Bronchial epithelial cell (primary cell): ENCODE measurements at places on chromosomes 12 and 14. TPM values are rescaled to one million over a fixed set of nuclear protein-coding genes. Genes with fewer than 3 reads are reported as not detected.
A peak's percentile ranks its signal among the peaks of the same experiment; 100 is the strongest.

DNA sequence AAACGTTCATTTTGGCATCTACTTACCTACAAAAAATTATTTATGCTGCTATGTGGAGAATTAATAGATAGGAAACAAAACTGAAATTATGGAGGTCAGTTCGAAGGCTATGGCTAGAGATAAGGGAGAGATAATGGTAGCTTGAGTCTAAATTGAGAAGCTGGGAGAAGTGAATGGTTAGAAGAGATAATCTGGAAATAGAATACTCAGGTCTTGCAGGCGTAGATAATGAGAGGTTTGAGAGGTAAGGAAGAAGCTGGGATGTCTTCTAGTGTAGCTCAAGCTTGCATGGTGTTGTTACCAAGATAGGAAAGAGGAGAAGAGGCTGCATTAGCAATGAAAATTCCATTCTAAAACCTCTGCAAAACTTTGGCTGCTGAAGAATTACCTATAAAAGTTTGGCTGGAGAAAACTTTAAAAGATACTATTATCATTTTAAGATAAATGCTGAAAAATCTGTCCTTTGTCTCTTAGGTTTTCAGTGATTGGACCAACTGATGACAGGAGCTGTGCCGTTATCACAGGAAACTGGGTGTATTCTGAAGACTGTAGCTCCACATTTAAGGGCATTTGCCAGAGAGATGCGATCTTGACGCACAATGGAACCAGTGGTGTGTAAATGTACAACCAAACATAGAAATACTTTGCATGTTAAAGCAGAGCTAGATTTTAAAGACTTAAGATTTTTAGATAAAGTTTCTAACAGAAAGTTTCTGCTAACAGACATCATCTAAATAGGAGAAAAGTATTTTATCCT, 14.1 kb downstream of the KLRF2 start:
- no peak for DNase-seq

NFE2 gene
- not detected in 2 replicates for total RNA-seq

DNA sequence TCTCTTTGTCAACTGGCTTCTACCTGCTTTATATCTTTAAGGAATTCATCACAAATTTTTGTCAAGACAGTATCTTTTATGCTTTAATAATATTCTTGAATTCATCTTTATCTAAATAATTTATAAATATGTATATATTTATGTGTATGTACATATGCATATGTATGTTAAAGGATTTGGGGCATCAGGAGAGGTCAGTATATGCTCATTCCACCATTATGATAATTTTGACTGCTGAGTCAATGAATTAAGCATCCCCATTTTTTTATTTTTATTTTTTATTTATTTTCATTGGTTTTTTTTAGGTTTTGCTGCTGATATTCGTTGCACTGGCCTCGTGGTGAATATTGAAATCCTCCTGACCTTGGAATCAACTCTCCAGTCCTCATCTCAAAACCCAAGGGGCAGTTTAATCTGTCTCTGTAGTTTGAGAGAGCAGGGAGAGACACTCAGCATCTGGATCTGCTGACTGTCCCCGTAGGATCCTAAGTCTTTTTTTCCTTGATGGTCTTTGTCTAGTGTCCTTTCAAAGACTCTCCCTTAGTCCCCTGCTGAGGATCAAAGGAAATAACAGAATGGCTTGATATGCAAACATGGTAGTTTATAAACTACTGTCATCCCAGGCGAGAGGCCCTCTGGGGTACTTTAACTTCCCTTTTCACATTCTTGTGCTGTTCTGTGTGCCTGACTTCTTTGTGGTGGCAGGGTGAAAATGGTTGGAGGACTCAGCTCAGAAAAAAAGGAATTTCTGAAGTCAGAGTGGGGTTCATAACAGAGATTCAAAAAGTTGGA, 218.7 kb downstream of the DIO2 start:
- DNase-seq: no peak

GRCh38 chr14:69001375-69001774, 22.3 kb upstream of the ACTN1 start:
- no peak for DNase-seq

DNA sequence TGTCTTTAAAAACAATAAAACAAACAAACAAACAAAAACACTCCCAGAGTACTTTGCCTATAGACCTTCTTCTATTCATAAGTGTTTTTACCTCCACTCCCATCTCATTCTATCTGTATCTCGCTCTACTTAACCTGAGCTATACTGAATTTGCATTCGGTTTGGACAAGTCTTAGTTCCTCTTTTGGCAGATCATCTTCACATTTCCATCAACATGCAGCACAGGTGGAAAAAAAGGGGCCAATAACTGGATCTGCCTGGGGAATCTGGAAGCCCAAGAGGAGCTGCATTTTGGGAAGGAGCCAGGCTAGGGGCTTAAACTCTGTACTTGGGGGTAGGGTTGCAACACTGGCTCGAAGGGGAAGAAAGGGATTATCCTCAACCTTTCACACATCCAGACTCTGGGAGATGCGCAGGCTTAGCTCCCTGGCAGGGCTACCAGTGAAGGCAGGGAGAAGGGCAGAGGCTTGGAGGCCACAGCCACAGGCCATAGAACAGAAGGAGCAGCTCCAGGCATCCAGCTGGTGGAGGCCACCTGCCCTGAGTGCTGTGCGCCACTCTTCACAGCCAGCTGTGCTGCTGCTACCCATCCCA, 4.1 kb downstream of the NINJ2 start:
- no peak for DNase-seq

GRCh38 chr14:34376649-34377267, 85.3 kb downstream of the SPTSSA start:
- no peak for DNase-seq

- DNase-seq: peak; percentile 6
Observed at GRCh38 chr14:72061718-72062117, 129.5 kb downstream of the RGS6 start.

GRCh38 chr14:68409387-68409786, 383.5 kb downstream of the ZFP36L1 start:
- DNase-seq: no peak

DNA sequence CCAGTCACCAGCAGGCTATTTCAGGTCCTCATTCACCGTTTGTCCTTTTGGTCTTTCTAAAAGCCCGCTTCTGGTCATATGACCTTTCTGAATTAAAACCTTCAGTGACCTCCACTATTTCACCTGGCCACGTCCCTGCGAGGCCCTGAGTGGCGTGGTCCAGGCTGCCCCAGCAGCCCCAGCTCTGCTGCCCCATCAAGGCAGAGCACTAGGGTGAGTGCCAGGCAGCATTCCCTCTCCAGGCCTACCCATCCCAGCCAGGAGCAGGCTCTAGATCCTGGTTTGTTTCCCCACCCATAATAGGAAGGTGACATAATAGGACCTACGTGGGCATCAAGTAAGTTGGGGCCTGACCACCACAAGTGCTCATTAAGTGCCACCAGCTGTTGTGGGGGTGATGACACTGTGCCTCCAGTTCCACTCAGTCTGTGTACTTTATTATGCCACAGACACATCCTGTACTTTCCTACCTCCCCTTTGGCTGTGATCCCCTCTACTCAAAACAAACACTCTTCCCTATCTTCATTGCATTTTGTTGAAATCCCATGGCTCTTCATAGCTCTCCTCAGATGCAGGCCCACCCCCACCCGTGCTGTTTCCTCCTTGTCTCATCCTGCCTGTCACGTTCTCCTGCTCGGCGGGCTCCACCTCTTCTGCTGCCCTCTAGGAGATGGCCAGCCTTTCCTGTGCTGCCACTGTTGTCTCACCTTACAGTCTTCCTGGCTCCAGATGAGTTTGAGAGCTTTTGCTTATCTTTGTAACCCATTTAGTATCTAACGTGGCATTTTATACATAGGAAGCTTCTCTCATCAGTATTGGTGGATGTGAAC, 21.4 kb downstream of the CKB start:
- no peak for DNase-seq

DNA sequence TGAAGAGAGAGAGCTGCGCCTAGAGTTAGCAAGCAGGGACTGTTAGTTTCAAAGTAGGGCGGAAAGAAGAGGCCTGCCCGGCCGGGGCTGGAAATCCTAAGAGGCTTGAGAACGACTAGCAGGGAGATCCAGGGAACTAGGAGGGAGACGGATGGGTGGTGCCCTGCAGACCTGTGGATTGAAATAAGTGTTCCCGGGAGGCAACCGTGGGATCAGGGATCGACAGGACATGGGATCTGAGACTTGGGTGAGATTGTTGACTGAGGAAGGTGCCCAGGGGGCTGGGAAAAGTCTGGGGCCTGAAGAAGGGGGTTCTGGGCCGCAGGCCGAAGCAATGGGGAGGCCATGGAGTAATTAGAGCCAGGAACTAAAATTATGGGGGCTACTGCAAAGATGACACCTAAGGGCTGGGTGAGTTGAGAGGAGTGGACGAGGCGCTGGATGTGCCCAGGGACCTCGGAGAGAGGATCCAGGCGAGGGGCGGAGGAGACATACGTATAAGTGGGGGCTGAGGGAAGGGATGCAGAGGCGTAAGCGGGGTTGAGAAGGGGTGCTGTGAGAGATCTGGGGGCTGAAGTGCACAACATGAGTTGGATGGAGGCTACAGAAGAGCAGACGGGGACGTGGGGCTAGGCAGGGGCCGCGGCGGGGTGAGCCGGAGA, 635 bp downstream of the LTA4H start:
- peak; percentile 39 for DNase-seq

LRTM2 gene
- total RNA-seq: not detected in 2 replicates

AHNAK2 gene
- total RNA-seq: 367 and 620 TPM in 2 replicates

EID3 gene
- total RNA-seq: 1.9 and 2.4 TPM in 2 replicates

DNA sequence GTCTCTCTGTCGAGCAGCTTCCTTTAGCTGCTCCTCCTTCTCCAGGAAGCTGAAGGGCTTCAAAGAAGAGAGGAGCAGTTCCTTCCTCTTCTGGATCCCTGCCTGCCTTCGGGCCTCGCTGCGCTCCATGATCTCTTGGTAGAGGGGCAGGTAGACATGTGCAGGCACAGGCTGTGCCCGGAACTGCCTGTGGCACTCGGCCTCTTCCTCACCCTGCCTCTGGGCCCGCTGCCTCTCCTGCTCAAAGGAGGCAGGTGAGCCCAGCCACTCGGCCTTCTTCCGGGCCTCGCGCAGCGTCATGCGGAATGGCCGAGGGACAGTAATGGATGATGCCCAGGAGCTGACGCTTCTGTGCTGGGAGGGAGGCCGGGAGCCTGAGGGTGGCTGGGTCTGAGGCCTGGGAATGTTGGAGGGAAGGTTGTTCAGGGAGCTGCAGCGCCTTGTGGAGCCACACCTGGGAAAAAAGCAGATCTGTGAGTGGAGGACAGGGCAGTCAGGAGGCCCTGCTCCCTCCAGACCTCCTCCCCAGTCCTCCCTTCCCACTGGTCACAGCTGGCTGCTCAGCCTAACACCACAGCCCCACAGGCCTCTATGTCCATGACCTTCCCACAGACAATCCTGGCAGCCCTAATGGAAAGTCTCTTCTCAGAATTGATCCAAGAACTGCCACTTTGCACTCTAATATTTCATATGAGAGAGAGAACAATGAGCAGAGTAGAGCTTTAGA, 5.3 kb downstream of the FAM161B start:
- no peak for DNase-seq

ANHX gene
- total RNA-seq: not detected in 2 replicates

DNA sequence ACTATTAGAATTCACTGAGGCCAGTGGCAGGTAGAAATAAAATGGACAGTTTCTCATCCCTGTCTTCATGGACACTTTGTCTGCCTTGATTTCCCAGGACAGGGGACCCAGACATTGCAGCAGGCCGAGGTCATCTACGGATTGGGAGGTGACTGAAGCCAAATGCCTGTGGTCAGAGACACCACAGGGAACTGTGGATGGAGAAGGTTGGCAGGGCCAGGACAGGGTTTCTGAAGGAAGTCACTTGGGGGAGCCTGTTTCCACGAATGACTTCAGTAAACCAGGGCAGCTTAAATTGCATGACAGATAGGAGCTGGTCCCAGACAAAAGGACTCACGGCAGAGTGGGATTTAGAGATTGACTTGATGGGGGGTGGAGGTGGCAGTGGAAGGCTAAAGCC, 224.9 kb downstream of the NTF3 start:
- DNase-seq: no peak

GRCh38 chr12:103547376-103547775, 39.7 kb upstream of the STAB2 start:
- DNase-seq: no peak

DNA sequence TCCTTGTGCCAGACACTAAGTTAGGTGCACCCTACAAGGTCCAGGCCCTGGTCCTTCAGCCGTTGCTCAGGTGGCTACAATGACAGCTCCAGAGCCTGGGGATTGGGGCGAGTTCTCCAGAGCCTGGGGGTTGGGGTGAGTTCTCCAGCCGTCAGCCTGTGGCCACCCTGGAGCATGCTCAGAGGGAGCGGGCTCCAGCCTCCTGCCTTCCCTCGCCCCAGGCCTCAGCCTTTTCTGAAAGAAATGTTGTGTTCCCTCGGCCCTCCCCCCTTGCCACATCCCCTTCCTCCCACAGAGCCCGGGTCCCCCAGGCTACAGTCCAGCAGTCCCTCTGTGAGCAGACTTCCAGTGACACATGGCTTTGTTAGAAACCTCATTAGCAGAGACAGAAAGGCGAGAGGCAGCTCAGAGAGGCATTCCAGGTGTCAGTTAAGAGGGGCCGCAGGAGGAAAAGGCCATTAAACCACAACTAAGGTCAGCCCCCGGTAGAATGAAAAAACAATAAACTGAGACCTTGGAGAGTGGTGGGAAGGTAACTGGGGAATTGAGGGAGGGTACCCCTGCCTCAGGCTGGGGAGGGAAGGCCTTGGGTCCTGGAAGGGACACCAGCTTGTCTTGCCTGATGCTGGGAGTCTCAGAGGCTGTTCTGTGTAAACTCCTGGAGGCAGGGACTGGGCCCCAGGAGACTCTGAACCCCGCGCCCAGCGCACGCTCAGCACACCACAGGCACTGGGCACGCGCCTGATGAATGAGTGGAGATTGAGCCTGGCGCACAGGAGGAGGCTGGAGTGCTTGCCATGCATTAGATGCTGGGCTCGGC, 23.1 kb upstream of the COL2A1 start:
- no peak for DNase-seq

GEMIN2 gene
- total RNA-seq: 31.9 and 51.3 TPM in 2 replicates

GRCh38 chr14:100328495-100329163, 5.5 kb downstream of the SLC25A47 start:
- no peak for DNase-seq

- no peak for DNase-seq
Observed at GRCh38 chr14:20732477-20732876, 13.2 kb upstream of the EDDM3A start.

DNA sequence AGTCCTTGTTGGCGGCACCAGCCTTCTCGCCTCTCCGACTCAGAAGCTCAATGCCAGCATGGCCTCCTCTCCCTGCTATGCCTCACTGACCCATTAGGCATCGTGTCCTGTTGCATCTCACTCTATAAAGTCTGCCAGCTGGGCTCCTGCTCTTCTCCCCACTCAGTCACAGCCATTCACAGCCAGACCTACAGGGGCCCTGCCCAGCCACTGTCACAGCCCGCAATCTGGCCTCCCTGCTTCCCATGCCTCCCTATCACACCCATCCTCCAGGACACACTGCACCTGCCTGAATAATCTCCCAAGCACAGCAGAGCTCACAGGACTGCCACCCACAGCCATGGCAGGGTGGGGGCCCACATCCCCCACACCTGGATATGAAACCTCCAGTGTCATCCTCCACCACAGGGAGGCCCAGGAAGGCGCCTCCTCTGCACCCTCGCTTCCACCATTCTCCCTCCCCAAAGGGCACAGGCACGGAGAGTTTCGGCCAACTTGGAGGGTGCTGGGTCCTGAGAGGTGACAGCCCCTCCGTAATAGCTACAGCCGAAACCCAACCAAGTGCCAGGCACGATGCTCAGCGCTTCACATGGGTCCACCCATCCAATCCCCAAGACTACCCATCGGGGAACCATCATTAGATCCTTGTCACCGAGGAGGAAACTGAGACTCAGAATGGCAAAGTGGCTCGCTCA, 370.3 kb downstream of the BCL11B start:
- DNase-seq: no peak
